ENCODE measurements at places on chromosomes 1 and 21. TPM values are rescaled to one million over a fixed set of nuclear protein-coding genes. Genes with fewer than 3 reads are reported as not detected.
A peak's percentile ranks its signal among the peaks of the same experiment; 100 is the strongest.

- DNase-seq: no peak
Measured at GRCh38 chr1:98420376-98421084, 241.0 kb upstream of the SNX7 start.

- no peak for DNase-seq
Measured at GRCh38 chr1:212920246-212920645, 30.1 kb upstream of the VASH2 start.

MARK1 gene
- 20.5 TPM for total RNA-seq

SDHC gene
- total RNA-seq: 216 TPM

GRCh38 chr1:166511761-166512160, 327.5 kb upstream of the POGK start:
- DNase-seq: no peak

GRCh38 chr1:30321246-30321910, 402.0 kb downstream of the MATN1 start:
- DNase-seq: peak; percentile 30

- no peak for DNase-seq
Measured at GRCh38 chr1:206769304-206769731, 1.3 kb upstream of the IL19 start.

ESPN gene
- total RNA-seq: 16.3 TPM

DNA sequence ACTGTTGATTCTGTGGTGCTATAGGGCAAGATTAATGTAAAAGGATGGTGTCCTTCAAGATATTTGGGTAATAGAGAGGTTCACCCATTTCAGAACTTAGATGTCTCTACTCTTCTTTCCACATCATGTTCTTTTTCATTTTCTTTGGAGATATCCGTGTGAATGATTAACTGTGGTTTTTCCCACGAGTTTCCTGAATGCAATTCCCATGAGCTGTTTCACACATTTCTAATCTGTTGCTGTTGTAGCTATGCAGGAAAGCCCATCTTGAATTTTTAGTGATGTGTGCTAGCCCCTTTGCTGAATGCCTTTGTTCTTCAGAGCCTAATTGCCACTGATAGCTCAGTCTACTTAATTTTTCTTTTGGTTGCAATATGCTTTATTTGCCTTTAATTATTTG, 27.6 kb downstream of the SNX27 start:
- no peak for DNase-seq

DNA sequence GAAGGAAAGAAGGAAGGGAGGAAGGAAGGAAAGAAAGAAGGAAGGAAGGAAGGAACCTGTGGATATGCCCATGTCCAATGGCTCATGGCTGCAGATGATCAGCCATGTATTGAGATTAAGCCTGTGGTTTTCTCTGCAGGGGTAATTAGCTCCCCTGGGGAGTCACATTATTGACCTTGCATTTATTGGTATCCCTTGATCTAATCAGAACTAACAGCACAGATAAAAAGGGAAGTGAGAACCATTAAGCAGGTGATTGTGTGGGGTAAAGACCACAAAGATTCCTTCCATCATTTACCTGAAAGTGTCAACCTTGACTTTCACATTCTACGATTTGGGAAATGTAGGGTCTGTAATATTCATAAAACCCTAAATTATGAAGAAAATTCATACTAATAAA, 390.7 kb downstream of the BRINP2 start:
- no peak for DNase-seq

DNA sequence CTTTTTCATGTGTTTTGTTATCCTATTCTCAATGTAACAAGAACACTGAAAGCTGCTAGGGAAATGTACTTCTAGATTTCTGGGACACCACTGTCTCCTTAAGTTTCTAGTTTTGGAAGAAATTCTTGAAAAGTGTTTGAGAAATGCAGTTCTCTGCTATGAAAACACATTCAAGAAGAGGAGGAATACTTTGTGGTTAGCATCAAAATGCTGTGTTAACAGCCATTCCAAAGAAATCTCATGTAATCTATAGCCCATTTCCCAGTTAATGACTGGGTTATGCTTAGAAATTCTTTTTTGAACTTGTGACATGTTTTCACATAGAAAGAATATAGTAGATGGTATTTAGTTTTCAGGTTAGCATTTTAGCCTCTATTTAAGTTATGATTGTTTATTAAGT, 6.0 kb downstream of the RAVER2 start:
- no peak for DNase-seq

- DNase-seq: peak; percentile 96
Measured at GRCh38 chr1:66929999-66930822, 5.4 kb downstream of the MIER1 start.

- DNase-seq: no peak
Measured at GRCh38 chr1:54653036-54653435, 11.4 kb downstream of the MROH7 start.

DNA sequence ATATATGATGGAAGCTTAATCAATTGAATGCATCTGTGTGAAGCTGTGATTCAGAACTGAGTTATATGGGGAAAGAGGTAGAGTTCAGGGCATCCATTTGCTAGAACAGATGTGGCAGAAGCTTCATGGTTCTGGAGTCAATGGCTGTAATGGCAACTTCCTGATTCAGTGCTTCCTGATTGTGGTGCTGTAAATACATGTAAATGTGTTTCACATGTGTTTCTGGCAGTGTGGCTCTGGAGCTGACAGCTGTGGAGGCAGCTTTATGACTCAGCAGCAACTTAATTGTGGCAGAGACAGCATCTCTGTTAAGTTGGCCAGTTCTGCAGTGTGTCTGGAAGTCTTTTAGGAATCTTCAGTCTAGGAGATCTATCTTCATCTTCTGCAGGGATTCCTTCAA, 226.6 kb upstream of the ZRANB2 start:
- DNase-seq: no peak

NES gene
- 138 TPM for total RNA-seq

GRCh38 chr1:236896716-236897115, 101.6 kb downstream of the MTR start:
- no peak for DNase-seq

GRCh38 chr1:88009916-88010315, 674.2 kb upstream of the PKN2 start:
- DNase-seq: no peak

- no peak for DNase-seq
Measured at GRCh38 chr1:33654267-33654834, 181.9 kb downstream of the ZSCAN20 start.

DNA sequence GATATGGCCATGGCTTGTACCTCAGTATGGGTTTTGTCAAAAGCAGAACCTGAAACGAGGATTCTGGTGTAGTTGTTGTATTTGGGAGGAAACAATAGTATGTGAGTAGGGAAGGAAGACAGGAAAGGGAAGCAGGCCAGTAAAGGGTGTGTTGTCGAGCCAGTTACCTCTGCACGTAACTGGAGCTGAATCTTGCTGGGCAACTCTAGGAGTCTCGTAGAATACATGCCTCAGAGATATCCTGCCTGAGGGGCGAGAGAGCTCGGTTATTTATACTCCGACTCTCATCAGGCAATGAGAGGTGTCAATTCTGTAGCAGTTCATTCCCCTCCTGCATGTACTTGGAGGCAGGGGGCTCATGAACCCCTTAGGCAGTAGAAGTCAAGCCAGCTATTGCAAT, 45.9 kb upstream of the KIF26B start:
- DNase-seq: no peak

DNA sequence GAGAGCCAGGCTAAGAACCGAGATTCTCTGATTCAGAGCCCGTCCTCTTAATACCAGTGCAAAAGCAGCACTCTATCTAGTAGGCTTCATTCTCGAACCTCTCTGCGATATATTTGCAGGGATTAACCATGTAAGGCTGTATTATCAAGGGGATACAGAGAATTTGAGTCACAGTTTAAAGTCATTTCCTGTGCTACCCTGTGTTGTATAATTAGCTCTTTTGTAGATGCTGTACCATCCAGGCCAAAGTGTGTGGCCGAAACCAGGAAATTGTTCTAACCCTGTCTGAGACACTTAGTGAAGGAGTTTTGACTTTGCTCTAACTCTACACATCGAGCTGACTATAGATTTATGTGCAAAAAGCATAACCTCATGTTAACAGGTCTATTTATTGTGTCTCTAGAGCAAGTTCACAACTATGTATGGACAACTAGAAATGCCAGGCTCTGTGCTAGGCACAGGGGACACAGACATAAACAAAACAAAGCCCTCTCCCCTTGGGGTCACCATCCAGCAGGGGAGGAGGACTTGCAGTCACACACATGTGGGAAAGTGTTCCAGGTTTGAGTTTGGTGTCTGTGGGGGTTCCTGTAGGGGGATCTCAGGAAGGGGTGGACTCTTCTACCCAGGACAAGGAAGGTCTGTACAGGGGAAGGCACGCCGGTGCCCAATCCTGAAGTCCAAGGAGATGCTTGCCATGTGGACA, 182.2 kb downstream of the DHRS3 start:
- DNase-seq: no peak

DNA sequence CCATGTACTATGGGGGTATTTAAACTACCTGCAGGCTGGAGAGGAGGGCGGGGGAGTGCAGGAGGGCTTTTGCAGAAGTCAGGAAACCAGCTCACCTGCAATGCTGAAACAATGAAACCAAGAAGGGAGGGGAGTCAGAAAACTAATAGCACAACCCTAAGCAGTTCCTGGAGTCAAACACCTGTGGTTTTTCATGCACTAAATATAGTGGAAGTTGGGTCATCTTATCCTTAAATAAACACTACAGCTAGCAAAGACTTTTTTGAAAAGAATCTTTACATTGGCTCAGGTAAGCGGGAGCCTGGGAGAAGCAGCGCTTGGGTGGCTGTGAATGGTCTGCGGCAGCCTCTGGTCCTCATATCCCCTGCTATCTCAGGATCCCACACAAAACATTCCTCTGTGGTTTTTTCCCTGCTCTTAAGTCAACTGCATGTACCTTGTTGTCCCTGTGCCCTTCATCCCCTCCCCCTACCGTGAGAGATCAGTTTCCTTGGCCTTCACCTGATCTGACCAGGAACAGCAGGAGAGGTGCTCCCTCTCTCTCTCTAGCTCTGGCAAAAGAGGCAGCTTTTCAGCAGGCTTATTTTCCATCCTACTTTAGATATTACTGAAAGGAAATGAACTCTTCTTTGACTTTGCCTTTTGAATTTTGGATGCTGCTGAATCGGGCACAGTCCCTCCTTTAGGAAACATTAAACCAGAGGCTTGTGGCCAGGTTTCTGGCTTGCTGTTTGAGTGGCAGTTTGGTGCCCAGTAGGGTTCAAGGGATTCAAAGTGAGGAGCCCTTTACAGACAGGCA, 26.6 kb downstream of the TENT5C start:
- DNase-seq: no peak

GRCh38 chr1:162360237-162360873, 16.3 kb downstream of the SPATA46 start:
- DNase-seq: no peak

DNA sequence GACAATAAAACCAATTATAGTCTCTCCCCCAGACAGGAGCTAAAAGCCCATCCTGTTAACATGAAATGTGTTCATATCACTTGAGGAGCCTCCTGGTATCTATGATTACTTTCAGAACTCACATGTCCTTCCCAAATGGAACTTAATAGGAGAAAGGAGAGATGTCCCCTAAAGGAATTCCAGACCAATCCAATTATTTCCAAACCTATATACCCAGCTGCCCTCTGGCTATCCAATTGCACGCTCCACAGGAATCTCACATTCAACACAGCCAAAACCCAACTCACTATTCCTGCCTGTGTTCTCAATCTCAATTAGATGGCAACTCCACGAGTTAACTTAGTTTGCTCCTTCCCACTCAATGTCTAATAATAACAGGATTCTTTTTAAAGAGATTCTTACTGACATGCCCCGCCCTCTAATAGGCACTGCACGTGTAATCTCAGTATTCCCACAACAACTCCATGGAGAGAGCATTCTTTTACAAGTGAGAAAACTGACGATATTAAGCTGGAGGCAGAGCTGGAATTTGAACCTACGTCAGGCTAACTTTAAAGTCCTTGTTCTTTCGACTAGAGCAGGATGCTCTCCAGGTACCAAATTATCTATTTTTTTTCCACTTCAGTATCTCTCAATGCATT, 59.1 kb upstream of the SEC16B start:
- DNase-seq: no peak

All from H1 (cell line).